ENCODE measurements at places on chromosomes 5 and 9.

DNA sequence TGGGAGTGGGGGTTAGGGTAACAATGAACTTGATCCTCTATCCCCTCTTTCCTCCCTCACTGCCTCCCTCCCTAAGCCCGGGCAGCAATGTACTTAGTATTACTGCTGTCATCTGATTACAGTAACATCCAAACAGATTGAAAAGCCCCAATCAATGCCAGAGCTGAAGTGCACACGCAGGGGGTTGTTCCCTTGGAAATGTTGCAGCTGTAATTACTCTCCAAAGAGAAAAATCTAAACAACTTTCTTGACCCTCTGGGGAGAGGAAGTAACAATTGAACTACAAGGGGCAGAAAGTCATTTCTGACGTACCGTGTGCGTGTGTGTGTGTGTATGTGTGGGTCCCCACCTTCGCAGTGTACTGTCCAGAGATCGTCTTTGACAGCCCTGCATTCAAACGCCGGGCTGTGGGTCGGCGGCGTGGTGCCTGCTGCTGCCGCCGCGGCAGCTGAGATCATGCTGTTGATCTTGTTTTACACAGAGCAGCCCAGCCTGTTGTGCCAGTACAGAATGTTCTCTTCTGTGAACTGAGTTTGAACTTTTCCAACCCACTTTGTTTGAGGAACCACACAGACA is 66.0 kb upstream of the KLF9 start:
- DNase-seq = peak; percentile 84

DNA sequence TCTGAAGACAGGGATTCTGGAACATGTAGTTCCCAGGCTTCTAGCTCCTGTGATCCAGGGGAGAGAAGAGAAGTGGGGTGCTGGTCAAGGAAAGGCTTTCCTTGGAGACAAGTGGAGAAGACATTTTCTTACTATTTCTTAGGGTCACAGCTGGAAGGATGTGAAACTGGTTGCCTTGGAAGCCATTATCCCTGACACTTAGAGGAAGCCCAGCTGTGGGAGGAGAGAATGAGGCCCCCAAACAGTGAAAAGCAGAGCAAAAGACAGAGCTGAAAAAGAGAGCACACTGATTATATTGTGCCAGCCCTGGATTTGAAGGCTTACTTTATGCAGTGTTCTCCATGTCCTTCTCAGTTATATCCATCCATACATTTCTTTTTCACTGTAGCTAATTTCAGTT is 17.5 kb upstream of the SHB start:
- DNase-seq = no peak

- DNase-seq = no peak
These were observed 110.5 kb downstream of the JMY start for GRCh38 chr5:79346420-79346824.

GRCh38 chr5:129541648-129542251 is 81.7 kb downstream of the ADAMTS19 start:
- DNase-seq = no peak

DNA sequence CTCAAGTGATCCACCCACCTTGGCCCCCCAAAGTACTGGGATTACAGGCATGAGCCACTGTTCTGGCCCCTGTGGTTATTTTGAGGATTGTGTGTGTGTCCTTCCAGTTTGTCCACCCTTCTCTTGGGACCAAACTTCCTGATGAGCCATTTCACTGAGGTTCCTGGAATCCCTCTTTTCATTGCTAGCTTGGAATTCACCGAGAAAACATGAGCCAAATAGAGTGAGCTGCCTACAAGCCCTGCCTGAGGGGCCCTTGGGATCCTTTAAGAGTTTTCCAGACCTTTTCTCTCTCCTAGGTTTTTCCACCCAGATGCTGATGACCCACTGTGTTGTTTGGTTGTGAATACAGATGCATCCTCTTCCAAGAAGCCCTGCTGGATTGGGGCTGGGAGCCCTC is 13.2 kb upstream of the KIF12 start:
- DNase-seq = no peak

DNA sequence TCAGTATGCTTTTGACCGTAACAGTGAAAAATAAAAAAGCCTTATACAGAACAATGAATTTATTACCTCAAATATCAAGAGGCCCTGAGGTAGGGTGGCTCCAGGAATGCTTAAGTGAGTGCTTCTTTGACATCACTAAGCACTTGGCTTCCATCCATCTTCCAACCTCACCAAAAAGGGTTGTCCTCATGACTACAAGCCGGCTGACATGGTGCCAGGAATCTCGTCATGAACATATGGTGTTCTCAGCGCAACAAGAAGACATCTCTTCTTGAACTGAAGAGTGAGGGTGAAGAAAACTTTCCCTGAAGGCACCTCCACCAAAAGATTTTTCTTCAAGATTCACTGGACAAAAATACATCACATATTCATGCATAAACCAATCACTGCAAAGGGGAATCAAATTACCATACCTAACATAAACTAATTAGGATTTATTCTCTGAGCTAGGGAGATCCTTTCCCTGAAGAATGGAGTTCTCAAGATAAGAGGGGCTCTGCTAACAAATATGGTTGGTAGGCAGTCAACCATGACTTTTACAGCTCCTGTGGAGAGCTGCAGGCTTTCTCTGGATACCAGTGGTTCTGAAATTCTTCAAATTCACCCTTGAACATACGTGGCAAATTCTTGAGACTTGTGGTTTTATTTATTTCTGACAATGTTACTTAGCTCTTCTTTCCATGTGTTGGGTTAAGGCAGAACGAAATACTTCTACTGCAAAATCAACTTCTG is 49.5 kb downstream of the AGXT2 start:
- no peak for DNase-seq

DNA sequence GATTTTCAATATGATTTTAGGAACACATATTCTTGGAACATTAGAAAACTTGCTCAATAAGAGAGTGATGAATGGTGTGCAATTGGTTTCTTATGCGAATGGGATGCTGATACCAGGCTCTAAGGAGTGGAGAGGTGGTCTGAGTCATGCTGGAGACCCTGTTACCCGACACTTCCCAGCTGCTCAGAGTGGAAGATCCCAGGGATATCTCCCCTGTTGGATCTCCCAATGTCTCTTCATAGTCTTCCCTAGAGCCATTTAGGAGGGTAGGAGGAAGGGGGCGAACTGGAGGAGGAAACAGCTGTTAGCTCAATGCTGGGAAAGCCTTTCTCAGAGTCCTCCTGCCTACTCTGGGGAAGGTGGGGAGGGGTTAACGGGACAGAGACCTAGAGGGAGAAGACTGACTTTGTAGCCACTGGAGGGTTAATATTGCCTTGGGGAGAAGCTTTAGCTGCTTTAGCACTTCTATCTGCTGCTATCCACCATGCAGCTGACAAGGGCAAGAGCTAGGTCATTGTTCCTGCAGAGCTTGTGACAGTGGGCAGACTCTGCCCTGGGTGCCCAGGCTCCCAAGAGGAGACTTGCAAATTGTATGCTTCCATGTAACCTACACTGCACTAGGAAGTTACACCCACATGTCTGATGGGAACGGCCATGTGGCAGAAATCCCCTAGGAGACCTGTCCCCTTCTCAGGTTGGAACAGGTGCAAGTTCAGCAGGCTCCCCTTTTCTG is 301.0 kb downstream of the GADD45G start:
- DNase-seq = no peak

GRCh38 chr9:12717907-12718306 is 24.7 kb downstream of the TYRP1 start:
- DNase-seq = no peak

DNA sequence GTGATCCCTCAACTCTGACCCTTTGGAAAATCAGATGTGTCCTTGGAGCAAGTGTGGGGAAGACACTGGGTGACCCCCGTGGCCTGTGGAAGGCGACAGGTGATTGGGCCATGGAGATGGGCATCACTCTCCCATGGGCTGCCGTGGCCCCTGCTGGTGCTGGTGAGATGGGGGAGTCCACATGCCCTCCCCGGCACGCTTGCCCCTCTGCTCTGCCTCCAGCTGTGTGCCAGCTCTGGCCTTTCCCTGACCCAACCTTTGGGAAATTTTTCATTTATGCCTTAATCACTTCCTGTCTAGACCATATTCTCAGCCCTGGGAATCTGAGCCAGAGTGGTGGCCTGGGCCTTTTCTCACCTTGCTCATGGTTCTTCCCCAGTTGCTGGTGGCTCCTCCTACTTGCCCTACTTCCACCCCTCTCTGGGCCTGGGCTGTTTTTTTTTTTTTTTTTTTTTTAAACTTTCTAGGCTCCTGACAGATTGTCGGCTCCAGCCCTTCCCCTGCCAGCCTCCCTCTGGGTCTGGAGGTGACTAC is 56.6 kb downstream of the RGS3 start:
- DNase-seq = no peak

DNA sequence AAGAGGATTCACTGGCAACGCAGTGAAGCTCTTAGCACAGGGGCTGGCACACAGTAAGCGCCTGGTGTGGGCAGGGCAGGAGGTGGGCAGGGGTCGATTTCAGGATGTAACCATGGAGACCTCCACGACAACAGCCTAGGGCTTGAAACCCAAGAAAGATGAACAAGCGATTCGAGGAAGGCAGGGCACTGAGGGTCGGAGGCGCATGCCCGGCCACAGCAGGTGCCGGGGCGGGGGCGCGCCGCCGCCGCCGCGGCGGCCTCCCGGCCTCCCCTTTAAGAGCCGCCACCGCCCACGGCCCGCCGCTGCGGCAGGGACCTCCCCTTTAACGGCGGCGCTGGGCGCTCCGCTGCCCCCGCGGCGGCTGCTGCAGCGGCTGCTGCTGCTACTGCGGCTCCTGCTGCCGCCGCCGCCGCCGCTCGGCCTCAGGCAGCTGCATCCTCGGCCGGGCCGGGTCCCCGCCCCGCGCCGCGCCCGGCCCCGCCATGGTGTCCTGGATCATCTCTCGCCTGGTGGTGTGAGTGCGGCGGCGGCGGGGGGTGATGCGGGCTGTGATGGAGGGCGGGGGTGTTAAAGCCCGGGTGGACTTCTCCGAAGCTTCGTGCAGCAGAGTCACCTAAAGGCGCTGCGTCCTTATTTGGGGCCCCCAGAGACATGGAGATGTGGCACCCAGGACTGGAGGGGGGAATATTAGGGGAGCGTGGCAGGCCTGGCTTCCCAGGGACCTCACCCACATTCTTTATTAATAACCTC is at the start of gene REEP2:
Gene REEP2 (plus strand): TSS at position 334 of the 753 bp plus-strand sequence. CDS start 152 bp downstream, at position 486.
- DNase-seq = peak; percentile 42

- no peak for DNase-seq
These were observed 252.2 kb downstream of the PIK3R1 start for GRCh38 chr5:68467794-68468193.

- no peak for DNase-seq
These were observed 330.8 kb upstream of the RFX3 start for GRCh38 chr9:3856592-3856991.
